ENCODE measurements at places on chromosomes 5 and 9. TPM values are rescaled to one million over a fixed set of nuclear protein-coding genes. Genes with fewer than 3 reads are reported as not detected.

DNA sequence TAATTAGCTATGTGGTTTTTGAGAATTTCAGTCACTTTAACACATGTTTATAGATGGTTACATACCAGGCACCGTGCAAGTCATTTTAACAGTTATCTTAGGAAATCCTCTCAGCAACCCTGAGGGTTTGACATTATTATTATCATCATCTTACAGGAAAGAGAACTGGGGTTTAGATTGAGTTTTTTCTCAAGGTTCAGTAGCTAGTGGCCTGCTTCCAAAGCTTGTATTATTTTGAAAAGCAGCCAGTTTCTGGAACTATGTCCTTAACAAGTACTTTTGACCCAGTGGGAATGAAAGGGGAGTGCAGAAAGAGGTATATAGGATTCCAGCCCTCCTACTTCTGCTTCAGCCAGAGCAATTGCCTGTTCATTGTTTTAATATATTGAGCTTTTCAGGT, 157.5 kb downstream of the COMMD10 start:
- no peak overlapping the region for H3K27ac ChIP-seq
- H3K4me3 ChIP-seq = no peak overlapping the region
- no peaks in the 10 kb centered on the region for H3K4me1 ChIP-seq
- no peak for DNase-seq
- H3K36me3 ChIP-seq = no peaks in the 10 kb centered on the region

DNA sequence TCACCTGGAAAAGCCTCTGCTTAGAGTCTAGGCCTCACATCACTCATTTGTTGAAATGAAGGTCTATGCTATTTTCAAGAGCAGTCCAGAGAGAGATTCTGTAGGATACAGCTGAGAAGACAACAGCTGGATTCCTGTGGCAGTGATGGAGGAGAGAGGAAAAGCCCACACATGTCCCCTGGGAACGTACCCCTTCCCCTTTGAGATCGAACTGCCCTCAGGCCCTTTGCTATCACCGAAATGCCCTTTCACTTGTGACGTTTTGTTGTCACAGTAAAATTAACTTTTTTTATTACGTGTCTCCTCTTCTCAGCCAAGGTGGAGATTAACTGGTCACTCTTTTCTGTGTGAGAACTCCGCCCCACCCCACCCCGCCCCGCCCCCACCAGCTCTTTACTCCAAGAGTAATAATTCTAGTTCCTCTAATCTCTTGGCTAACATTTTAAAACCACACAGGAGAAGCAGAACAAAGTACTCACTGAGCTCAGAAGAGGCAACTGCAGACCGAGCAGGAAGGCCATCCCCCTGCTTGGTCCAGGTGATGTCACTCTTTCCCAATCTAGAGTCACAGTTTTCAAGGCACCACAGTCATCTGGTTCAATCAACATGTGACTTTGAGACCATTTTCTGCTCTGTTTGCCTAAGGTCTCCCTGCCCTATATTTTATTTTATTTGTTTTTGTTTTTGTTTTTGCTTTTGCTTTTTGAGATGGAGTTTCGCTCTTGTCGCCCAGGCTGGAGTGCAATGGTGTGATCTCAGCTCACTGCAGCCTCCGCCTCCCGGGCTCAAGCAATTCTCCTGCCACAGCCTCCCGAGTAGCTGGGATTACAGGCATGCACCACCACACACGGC, 105.6 kb downstream of the SUSD1 start:
- H3K27ac ChIP-seq = no peak overlapping the region
- no peaks in the 10 kb centered on the region for H3K27me3 ChIP-seq
- no peak overlapping the region for H3K4me3 ChIP-seq
- peaks cover 9% of the 10 kb centered on the region for H3K36me3 ChIP-seq
- DNase-seq = no peak

GRCh38 chr5:125037020-125037419, 290.6 kb upstream of the ZNF608 start:
- no peaks in the 10 kb centered on the region for H3K27me3 ChIP-seq
- H3K36me3 ChIP-seq = no peaks in the 10 kb centered on the region
- no peak for DNase-seq
- H3K27ac ChIP-seq = no peak overlapping the region
- H3K4me3 ChIP-seq = no peak overlapping the region
- H3K4me1 ChIP-seq = no peaks in the 10 kb centered on the region

DNA sequence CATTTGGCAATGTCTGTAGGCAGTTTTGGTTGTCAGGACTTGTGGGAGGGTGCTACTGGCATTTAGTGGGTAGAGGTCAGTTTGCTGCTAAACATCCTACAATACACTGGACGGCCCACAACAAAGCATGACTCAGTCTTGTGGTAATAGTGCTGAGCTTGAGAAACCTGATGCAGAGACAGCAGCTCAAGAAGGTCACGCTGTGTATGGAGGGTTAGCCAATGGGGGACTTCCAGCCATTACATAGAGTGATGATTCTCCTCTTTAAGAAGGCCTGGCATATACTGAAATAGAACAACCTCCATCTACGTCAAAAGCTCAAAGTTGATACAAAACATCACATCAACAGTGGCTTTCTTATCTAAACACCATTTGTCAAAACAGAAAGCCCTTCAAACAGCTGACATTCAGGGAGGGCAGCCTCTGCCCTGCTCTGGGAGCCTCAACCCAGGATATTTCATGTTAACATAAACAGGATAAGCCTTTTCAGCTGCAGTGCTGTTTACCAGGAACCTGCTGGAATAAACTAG, 143.0 kb downstream of the GPBP1 start:
- H3K4me3 ChIP-seq = no peak overlapping the region
- H3K4me1 ChIP-seq = no peaks in the 10 kb centered on the region
- H3K36me3 ChIP-seq = no peaks in the 10 kb centered on the region
- no peak for DNase-seq

GRCh38 chr9:119963258-119963797, 594.1 kb upstream of the BRINP1 start:
- peaks cover 9% of the 10 kb centered on the region for H3K4me1 ChIP-seq
- H3K4me3 ChIP-seq = no peak overlapping the region
- H3K27me3 ChIP-seq = no peaks in the 10 kb centered on the region
- H3K27ac ChIP-seq = no peak overlapping the region
- DNase-seq = no peak

DNA sequence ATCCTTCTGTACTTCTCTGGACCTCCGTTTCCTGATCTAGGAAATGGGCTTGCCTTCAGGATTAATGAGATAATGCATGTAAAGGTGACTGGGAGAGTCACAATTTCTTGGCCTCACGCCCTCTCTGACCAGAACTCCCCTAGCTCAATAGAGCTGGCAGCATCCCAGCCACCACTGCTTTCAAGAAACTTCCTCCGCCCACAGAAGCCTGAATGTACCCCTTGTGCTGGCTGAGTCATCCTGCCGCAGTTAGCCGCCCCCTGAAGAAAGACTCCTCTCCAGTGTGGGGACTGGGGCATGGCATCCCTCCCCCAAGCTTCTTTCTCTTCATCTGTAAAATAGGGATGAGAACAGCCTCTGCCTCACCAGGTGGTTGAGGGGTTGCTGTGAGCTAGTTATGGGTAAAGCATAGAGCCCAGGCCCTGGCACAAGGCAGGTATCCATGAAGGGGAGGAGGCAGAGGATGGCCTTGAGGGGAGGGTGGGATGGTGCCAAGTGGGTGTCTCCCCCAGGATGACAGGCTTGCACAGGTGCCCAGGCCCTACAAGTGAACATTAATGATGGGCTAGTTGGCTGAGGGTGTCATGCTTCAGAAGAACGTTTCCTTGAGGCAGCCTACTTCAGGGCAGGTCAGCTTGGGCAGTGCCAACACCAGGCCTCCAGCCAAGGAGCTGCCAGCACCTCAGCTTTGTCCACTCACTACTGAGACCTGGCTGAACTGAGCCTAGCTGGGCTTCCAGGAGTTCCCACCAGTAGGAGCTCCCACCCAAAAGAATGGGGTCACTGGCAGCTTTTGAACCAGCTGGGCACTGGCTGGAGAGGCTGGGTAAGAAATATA, 3.4 kb downstream of the PDLIM4 start:
- H3K27me3 ChIP-seq = peaks cover 13% of the 10 kb centered on the region
- H3K36me3 ChIP-seq = peaks cover 30% of the 10 kb centered on the region
- peak; percentile 62 for DNase-seq

DNA sequence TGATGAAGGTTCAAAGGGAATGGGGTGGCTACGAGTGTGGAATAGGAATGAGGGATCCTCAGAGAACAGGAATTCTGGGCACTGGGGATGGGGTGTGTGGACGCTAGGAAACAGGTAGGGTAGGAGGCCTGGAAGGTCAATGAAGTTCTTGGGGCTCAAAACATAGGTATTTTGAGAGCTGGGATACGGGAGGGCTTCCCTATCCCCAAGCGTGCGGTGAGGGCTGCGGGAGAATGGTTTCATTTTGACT, 718 bp downstream of the QSOX2 start:
- peaks cover 40% of the 10 kb centered on the region for H3K4me1 ChIP-seq
- peak overlapping the region; percentile 54 for H3K4me3 ChIP-seq
- no peak overlapping the region for H3K27ac ChIP-seq
- peaks cover 15% of the 10 kb centered on the region for H3K36me3 ChIP-seq
- no peaks in the 10 kb centered on the region for H3K27me3 ChIP-seq

- no peaks in the 10 kb centered on the region for H3K27me3 ChIP-seq
- no peak overlapping the region for H3K27ac ChIP-seq
- H3K4me3 ChIP-seq = no peak overlapping the region
- H3K36me3 ChIP-seq = no peaks in the 10 kb centered on the region
- no peak for DNase-seq
- peaks cover 22% of the 10 kb centered on the region for H3K4me1 ChIP-seq
These were observed 24.4 kb downstream of the IQGAP2 start for GRCh38 chr5:76427206-76428140.

GRCh38 chr5:74319076-74319475, 321.5 kb downstream of the ENC1 start:
- no peaks in the 10 kb centered on the region for H3K36me3 ChIP-seq
- no peaks in the 10 kb centered on the region for H3K27me3 ChIP-seq
- DNase-seq = no peak
- H3K4me3 ChIP-seq = no peak overlapping the region
- H3K27ac ChIP-seq = no peak overlapping the region
- H3K4me1 ChIP-seq = peaks cover 8% of the 10 kb centered on the region

DNA sequence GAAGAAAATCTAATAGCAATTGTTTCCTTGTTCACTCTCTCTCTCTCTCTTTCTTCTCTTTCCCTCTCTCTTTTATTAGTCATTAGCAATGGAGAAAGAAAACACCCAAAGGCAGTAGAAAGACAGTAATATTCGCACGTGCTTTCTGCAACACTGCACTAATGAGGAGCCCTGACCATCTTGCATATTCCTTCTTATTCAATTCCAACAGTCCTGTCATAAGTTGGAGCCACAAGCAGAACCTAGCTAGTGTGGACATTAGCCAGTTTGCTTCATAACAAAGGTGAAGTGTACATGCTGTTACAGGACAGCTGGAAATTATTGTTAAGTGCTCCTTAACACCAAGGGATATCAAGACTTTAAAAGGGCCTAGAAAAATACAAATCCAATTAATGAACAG, 63.4 kb downstream of the TRIM32 start:
- H3K27ac ChIP-seq = no peak overlapping the region
- no peak overlapping the region for H3K4me3 ChIP-seq
- no peaks in the 10 kb centered on the region for H3K4me1 ChIP-seq
- H3K36me3 ChIP-seq = no peaks in the 10 kb centered on the region
- DNase-seq = no peak

DNA sequence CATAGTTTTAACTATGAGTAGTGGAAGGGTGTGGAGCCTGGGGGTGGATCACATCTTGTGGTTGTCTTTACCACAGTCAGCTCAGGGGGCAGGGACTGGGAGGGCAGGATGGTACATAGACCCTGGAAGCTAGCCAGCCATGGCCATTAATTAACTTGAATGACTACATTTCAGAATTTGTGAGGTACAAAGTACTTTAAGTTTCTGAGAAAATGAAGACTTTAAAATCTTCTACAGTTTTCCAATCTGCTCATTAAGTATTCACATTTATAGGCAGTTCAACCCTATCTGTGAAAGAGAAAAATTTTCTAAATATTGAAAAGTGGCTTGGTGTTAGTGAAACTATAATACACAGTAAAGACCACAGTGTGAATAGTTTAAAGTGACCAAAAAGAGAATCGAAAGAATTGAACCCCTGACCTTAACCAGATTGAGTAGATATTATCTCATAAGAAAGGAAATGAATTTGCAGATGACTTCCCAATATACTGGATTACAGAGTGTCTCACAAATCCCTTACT, 234.2 kb upstream of the MEF2C start:
- no peaks in the 10 kb centered on the region for H3K4me1 ChIP-seq
- H3K36me3 ChIP-seq = no peaks in the 10 kb centered on the region
- DNase-seq = no peak
- H3K27ac ChIP-seq = no peak overlapping the region

DNA sequence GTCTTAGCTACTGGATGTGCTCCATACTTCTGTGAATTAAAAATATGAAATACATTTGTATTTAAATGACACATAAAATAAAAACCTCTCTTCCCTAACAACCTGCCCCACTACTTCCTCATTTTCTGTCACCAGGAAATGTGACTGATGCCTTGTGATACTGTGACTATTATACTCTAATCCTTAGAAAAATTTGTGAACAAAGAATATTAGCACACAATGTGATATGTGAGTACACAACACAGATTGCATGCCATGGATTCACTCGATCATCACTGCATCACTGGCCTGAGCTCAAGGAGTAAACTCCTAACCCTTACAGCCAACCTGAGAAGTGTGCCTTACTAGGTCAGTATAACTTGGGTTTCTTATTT, 281.0 kb downstream of the EFNA5 start:
- no peak overlapping the region for H3K27ac ChIP-seq
- no peaks in the 10 kb centered on the region for H3K4me1 ChIP-seq
- H3K36me3 ChIP-seq = no peaks in the 10 kb centered on the region
- no peaks in the 10 kb centered on the region for H3K27me3 ChIP-seq

GRCh38 chr5:6115852-6116251, 262.5 kb downstream of the MED10 start:
- no peak overlapping the region for H3K4me3 ChIP-seq
- peak; percentile 48 for DNase-seq
- no peak overlapping the region for H3K27ac ChIP-seq
- no peaks in the 10 kb centered on the region for H3K36me3 ChIP-seq
- H3K27me3 ChIP-seq = no peaks in the 10 kb centered on the region

DNA sequence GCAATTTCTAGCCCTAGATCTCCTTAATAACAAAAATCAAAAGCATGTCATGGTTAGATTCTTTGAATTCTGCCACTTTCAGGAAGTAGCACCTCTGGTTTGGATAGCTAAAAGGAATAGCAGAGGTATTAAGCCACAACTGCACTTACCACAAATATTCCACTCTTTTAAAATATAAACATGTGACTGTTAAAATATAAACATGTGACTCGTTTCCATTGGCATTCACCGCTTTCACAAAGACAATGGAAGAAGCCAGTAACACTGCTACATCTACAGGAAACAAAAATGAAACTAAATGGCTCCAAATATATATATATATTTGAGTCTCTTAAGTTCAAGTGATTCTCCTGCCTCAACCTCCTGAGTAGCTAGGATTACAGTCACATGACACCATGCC, 222.9 kb downstream of the ARL15 start:
- H3K36me3 ChIP-seq = no peaks in the 10 kb centered on the region
- no peak overlapping the region for H3K27ac ChIP-seq
- DNase-seq = no peak
- H3K4me1 ChIP-seq = no peaks in the 10 kb centered on the region
- no peaks in the 10 kb centered on the region for H3K27me3 ChIP-seq
- no peak overlapping the region for H3K4me3 ChIP-seq

- H3K27me3 ChIP-seq = no peaks in the 10 kb centered on the region
- no peak overlapping the region for H3K4me3 ChIP-seq
- H3K4me1 ChIP-seq = no peaks in the 10 kb centered on the region
- no peak for DNase-seq
- H3K36me3 ChIP-seq = peaks cover 4% of the 10 kb centered on the region
These were observed 39.8 kb downstream of the SRD5A1 start for GRCh38 chr5:6673031-6673430.

FGF10 gene
- total RNA-seq = 9.4 TPM

CCDC187 gene
- 0.10 TPM for total RNA-seq

BNC2 gene
- 51.2 TPM for total RNA-seq

FST gene
- 3.3 TPM for total RNA-seq

PCA3 gene
- 0.39 TPM for total RNA-seq

SAXO1 gene
- total RNA-seq = 0.10 TPM

IFNK gene
- total RNA-seq = not detected

TMEM252 gene
- total RNA-seq = not detected

Measured in spinal cord (tissue), 10 donors.